ENCODE measurements at places on chromosomes 16 and 17.

- DNase-seq: no peak
These were observed 161.1 kb downstream of the STX8 start for GRCh38 chr17:9414471-9414870.

- DNase-seq: no peak
These were observed 70.2 kb upstream of the PSMD7 start for GRCh38 chr16:74226338-74226954.

DNA sequence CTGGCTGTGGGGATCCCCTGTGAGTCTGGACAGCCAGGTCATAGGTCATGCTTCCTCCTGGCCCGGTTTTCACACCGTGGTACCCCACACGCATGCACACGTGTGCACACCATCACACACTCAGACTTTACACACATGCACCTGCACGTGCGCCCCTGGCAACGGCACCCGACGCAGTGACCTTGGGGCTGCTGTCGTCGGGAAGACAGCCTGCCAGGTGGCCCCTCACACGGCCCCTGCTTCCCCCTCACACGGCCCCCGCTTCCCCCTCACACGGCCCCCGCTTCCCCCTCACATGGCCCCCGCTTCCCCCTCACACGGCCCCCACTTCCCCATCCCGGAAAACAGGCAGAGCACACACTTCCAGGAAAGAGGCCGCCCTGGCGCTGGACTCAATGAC, 45.1 kb downstream of the CBFA2T3 start:
- DNase-seq: no peak

DNA sequence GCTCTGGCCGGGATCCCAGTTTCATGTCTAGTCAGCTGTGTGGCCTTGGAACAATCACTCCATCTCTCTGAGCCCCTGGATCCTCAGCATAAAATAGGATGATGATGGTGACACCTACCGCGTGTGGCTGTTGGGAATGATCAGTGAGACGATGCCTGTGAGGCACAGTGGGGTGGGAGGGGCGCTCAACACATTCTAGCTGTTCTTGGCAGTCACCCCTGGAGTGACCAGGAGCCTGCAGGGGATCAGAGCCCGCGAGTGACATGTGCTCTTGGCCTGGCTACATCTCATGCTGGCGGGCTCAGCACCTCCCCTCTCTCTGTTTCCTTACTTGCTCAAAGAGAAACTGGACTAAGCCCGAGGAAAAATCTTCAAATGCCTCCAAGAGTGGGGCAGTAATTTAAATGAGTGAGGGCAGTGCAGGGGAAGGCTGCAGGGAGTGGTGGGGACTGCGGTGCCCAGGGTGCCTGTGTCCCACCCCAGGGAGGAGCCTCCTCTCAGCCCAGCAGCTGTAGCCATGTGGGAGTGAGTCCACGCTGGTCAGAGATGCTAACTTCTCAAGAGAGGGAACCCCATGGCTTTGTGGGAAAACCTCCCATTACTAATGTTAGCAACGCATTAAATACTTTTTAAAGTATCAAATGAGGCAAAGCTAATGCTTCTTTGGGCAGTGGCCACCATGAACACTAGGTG, 23.1 kb upstream of the DOK4 start:
- DNase-seq: no peak

DNA sequence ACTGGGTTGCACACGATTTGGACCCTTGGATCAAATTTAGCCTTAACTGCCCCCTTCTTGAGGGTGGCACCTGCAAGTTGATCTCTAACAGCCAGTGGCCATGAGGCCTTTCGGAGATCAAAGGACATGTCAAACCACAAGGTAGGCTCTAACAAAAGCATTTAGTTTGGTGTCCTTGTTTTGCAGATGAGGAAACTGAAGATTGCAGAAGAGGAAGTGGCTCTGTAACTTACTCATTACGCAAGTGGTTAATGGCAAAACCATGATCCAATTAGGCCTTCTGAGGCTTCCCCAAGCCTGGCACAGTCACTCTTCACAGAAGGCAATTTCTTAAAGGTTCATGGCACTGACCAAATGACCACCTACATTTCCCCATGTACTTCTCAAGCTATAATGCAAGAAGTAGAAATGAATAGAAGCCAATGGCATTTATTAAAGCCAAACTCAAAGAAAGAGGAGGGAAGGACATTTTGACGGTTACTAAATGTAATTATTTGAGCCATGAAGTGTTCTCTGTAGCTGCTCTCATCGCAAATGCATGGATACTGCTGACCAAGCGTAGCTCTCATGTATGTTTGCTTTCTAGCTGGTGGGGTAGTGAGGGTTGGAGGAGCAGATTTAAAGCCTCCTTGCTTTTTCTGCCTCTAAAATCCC, 32.8 kb upstream of the ABCC12 start:
- no peak for DNase-seq

GRCh38 chr16:19853132-19853741, 31.4 kb downstream of the GPRC5B start:
- no peak for DNase-seq

DNA sequence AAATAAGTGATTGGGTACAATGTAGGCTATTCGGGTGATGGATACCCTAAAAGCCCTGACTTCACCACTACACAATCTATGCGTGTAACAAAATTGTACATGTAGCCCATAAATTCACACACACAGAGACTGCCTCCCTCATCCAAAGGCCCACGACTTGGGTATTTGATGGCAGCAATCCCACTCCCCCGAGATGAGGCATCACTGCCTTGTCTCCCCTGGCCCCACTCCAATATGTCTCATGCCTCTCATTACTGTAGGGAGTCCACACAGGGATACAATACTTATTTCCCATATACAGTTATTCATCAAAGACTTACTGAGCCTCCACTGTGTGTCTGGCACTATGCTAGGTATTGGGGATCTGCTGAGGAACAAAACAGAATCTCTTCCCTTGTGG, 192.6 kb downstream of the CBLN1 start:
- DNase-seq: no peak

DNA sequence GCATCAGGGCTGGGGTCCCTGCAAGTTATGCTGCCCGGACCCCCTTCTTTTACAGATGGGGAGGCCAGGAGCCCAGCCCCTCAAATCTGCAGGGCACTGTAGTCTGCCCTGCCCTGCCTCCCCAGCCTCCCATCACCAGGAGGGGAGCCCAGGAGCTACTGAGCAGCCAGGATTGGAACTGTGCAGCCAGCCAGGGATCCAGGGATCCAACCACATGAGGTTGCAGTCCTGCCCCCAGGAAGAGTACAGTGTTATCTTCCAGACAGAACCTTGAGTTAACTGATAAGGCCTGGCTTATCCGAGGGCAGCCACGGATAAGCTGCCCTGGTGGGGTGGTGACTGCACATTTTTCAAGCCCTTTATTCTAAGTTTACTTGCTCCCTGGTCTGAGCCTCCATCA, 11.4 kb upstream of the NDRG4 start:
- DNase-seq: no peak

GRCh38 chr17:81579821-81580321, 27.7 kb upstream of the FAAP100 start:
- no peak for DNase-seq

Measured in breast epithelium (tissue), 4 donors.